ENCODE measurements at places on chromosomes 13 and 19.
A peak's percentile ranks its signal among the peaks of the same experiment; 100 is the strongest.

DNA sequence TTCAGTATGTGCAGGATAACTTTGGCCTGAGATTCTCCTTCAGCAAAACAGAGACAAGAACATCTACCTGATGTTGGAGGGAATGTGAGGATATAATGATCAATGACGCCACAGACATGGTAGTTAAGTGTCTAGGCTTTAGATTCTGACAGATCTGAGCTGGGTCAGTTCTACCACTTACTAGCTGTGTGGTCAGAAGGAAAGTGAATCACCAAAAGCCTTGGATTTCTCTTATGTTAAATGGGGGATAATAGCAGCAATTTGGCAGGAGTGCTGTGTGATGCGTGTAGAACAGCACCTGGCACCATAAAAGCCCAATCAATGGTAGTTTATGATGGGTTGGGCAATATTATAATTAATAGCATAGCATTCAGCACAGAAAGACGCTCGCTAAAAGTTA is 41.7 kb downstream of the RXFP2 start:
- DNase-seq: no peak

- DNase-seq: peak; percentile 19
Measured at GRCh38 chr19:18501832-18502231, 20.0 kb downstream of the ELL start.

DNA sequence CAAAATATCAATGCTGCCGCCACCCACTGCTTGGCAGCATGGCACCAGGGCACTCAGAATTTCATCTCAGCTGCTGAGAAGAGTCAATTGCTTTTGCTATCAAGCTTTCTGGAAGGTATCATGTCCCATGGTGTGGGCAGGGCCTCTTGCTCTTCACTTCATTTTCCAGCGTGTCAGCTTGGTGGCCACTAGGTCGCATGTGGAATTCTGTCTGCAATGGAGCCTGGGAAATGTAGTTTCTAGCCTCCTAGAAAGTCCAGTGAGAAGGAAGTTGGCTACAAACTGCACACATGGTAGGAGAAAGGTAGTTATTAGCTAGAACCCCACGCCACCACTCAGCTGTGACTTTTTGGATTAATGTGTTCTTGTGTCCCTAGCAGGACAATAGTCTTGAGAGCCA is 105.3 kb downstream of the MYO16 start:
- peak; percentile 15 for DNase-seq

DNA sequence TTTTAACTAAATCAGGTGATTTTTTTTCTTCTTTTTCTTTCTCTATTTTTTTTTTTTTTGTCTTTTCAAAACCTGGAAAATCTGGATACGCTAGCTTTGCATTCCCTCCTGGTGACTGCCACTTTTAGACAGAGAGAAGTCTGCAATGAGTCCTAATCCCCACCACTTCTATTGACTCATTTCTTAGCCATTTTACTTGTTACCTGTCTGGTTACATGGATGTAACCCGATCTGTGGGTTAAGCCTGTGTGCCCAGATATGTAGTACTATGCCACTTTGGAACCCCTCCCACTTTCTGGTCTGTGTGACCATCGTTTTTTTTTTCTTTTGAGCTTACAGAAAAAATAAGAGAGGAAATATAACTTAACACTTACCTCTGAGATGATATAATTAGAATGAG is 817.8 kb upstream of the PCDH9 start:
- no peak for DNase-seq

- no peak for DNase-seq
Measured at GRCh38 chr13:92460479-92460878, 766.1 kb upstream of the GPC6 start.

GRCh38 chr13:44660050-44660449 is 83.9 kb upstream of the TSC22D1 start:
- DNase-seq: no peak

DNA sequence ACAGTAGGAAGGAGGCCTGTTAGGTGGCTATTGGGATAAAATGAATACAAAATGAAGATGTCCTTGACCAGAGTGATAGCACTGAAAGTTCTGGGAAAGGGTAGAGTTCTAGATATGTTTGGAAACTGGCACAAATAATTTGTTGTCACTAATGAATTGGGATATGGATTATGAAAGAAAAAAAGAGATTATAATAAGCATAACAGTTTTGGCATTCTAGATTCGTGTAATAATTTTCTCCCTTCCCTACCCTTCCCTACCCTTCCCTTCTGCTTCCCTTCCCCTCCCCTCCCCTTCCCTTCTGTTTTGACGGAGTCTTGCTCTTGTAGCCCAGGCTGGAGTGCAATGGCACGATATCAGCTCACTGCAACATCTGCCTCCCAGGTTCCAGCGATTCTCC is 271.0 kb upstream of the PRR20A start:
- no peak for DNase-seq

DNA sequence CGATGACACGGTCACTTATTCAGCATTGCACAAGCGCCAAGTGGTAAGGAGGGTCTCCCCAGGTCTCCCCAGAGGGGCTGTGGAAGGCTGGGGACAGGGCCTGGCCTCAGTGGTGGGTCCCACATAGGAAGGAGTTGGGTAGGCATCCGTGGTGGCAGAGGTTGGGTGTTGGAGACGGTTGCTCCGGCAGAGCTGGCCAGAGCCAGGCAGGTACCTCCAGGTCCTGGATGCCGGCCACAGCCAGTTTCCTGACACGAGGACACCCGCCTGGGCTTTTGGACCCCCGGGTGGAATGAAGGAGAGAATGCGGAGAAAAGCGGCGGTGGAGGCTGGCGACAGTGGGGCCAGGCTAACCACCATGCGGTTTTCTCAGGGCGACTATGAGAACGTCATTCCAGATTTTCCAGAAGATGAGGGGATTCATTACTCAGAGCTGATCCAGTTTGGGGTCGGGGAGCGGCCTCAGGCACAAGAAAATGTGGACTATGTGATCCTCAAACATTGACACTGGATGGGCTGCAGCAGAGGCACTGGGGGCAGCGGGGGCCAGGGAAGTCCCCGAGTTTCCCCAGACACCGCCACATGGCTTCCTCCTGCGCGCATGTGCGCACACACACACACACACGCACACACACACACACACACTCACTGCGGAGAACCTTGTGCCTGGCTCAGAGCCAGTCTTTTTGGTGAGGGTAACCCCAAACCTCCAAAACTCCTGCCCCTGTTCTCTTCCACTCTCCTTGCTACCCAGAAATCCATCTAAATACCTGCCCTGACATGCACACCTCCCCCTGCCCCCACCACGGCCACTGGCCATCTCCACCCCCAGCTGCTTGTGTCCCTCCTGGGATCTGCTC is 1.3 kb upstream of the FFAR1 start:
- DNase-seq: no peak

- DNase-seq: peak; percentile 19
Measured at GRCh38 chr19:39223703-39224279, 19.7 kb upstream of the SYCN start.

DNA sequence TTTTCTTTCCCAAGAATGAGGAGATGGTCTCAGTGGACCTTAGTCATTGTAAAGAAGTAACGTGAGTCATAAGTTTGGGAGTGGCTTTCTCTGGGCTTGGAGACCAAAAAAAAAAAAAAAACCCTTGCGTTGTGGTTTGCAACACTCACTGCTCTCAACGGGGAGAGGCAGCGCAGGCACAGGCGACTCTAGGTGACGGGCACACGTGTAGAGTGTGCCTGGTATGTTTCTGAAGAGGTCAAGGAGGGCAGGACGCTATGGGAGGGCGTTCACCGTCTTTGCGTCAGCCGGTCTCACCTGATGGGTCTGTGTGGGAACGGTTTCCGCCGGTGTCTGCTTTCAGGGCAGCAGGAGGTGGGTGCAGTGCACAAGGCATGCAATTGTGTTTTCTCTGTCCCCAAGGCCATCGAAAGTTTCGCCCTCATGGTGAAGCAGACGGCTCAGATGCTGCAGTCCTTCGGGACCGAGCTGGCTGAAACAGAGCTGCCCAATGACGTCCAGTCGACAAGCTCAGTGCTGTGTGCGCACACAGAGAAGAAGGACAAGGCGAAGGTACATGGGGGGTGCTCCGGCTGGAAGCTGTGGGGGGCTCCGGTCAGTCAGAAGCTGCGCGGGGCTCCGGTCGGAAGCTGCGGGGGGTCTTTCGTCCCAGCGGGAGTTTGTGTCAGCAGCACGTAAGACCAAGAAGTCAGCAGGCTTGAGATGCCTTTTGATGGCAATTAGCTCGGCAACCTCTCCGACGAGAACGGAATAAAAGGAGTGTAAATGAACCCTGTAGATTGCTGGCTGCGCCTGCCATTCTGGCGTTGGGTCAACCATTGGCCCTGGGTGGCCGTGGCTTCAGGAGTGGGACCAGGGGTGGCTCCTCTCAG is 40.8 kb upstream of the F7 start:
- no peak for DNase-seq

- DNase-seq: peak; percentile 36
Measured at GRCh38 chr19:13428352-13428751, 77.9 kb downstream of the CACNA1A start.

DNA sequence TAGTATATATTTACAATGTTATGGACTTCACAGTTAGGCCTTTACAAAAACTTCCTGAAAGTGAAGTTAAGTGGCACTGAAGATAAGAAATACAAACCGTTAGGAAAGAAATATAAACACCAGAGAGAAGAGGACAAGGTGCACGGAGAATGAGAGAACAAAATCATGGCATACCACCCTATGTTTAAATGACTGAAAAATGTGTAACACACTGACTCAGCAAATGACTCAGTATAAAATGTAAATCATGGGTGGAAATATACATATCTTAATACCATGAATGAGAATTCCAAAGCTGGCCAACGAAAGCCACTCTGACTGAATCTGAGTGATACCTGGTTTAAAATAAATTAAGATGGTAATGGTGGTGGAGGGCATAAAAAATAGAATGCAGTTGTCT is 260.8 kb downstream of the DNAJC15 start:
- DNase-seq: peak; percentile 4

DNA sequence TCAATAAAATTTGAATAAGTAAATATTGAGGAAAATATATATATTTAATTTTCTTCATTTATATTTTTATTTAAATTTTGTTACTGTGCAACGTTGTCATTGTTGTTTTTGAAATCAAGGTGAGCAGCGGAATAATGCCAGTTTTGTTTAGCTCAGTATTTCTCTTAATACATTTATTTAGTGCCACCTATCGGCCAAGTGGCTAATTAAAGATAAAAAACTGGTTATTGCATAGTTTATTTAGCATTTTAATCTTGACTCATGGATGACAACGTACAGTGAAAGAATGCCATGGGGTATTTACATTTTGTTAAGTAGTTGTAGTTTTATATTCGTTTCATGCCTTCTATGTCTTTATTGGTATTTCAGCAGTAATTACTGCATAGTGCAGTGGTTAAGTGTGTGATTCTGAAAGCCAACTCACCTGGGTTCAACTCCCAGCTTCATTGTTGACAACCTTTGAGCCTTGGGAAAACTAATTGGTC is 265.9 kb downstream of the MYO16 start:
- peak; percentile 77 for DNase-seq

GRCh38 chr13:45670189-45670885 is 31.8 kb upstream of the CBY2 start:
- no peak for DNase-seq

- DNase-seq: no peak
Measured at GRCh38 chr13:109226631-109227030, 559.8 kb downstream of the IRS2 start.

- DNase-seq: peak; percentile 58
Measured at GRCh38 chr19:33430674-33431277, 57.3 kb downstream of the CEBPG start.

- DNase-seq: no peak
Measured at GRCh38 chr19:30781519-30781918, 409.3 kb downstream of the ZNF536 start.

DNA sequence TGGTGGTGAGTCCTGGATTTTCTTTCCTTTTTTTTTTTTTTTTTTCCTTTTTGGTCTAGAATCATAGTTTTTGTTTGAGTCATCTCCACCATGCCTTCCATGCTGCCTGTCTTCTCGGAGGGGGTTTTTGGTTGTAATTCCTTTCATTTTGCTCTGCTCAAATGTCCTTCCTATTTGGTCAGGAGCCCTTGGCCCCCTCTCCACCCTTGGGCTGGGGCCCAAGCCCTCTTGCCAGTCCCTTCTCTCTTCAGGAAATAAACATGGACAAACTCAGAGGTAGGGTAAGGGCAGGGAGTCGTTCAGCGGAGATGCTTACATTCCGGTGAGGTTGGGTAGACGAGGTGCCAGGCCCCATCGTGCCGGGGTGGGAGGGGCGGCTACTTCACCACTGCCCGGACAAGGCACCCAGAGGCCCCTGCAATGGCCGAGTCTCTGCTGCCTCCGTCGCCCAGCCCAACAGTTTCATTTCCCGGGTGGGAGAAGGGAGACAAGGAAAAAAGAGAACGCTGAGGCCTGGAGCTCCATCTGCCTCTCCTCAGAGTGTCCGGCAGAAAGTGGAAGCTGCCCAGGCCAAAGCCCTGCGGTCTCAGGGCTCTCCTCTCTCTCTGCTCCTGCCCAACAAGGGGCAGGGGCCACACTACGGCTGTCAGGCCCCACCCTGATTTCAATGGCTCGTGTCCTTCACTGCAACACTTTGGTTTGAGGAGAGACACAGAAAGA is 12.7 kb downstream of the ZNF574 start:
- no peak for DNase-seq

DNA sequence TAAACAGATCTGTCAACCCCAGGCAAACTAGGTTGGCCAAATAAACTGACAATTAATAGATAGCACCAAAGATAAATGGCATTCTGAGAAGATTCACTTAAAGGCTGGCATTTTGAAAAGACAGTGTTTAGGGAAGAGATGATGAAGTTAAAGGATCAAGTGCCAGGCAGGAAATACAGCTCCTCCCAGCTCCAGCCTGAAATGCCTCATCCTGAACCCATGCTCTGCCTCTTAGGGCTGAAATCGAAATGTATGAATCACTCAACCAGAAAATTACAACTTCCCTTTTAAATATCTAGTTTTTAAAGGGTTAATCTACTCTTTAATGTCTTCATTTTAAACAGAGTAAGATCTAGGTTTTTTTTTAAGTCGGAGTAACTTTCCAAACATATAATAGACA is 171.2 kb upstream of the UBL3 start:
- no peak for DNase-seq

DNA sequence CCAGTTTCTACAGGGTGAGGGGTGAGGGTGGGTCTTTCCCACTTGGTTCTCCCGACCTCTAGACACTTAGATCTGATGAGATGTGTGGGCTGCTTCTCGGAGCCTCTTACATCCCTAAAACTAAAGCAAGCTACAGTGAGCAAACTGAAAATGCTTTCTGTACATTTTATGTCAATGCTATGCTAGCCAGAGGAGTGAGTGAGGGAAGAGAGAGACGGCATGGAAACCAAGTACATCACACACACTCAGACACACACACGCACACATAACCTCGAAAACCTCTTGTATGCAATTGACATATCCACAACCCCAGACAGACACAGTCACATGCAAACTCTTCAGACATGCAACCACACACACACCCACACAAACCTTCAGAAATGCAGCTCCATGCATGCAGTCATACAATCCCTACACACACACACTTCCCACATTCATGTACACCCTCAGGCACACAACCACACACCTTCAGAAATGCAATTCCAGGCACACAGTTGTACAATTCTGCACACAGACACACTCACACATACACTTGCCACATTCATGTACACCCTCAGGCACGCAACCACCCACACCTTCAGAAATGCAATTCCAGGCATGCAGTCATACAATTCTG is 1.4 kb downstream of the SLC1A6 start:
- DNase-seq: no peak

GRCh38 chr19:39211731-39212374 is 7.8 kb upstream of the SYCN start:
- no peak for DNase-seq

- DNase-seq: no peak
Measured at GRCh38 chr19:4061178-4061682, 5.5 kb downstream of the ZBTB7A start.
